ENCODE measurements at places on chromosomes 2 and 18.

DNA sequence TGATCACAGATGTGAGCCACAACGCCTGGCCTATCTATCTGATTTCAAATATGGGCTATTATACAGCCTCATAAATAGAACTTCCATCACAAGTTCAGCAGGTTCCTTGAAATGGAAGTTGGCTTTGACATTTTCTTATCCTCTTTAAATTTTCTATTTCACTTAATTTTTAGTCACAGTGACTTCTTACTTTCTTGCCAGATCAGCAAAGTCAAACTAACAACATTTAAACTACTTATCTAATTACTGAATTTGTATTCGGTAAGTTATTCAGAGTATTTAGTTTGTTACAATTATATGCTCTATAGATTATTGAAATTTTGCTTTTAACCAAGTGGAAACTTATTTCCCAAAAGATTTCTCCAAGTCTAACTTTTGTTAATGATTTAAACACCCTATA lies 108.2 kb downstream of the BAZ2B start:
- no peak for DNase-seq

DNA sequence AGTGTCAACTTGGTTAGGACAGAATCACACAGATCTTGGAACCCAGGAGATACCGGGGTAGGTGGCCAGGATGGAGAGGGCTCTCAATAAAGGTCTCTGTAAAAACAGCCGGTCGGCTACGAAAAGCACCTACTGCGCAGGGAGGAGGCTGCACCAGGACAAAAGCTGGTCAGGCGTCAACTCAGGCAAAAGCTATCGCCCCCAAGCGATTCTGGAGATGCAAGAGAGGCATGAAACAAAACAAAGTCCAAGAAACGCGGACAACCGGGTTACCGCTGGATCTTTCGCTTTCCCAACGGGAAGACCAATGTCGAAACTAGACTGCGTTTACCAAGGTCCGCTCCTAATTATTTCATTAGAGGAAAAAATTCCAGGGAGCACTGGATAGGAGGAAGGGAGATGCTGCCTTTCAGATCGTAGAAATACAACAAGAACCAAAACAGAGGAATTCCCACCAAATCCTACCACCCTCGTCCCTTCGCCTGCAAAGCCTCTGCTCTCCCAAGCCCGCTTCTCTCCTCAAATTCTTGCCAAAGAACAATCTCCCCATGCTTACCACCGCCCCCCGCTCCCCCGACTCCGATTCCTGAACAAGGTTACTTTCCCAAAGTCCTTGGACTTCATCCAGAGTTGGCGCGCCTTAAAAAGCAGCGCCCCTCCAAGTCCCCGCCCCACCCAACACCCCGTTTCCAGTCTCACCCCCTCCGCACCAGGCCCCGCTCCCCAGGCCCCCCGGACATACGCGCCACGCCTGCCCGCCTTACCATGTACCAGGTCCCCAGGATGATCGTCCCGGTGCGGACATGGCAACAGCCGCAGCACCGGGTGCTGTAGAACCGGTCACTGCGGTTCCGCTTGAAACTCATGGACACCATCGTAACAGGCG lies 539 bp downstream of the LAPTM4A start:
- no peak for DNase-seq

DNA sequence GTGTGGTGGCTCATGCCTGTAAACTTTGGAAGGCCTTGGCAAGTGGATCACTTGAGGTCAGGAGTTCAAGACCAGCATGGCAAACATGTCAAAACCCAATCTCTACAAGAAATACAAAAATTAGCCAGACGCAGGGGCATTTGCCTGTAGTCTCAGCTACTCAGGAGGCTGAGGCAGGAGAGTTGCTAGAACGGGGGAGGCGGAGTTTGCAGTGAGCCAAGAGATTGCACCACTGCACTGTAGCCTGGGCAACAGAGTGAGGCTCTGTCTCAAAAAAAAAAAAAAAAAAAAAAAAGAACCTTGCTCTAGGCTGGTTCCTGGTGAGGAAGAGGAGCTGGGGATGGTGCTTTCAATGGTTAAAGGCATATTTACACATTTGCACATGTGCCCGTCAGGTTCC lies 129.4 kb downstream of the LYPD6B start:
- DNase-seq = no peak

GRCh38 chr2:183564726-183565125 lies 440.5 kb downstream of the NUP35 start:
- DNase-seq = no peak

- no peak for DNase-seq
Observed at GRCh38 chr2:169091761-169092519, 22.6 kb downstream of the DHRS9 start.

- DNase-seq = no peak
Observed at GRCh38 chr2:226366920-226367319, 432.7 kb downstream of the IRS1 start.

DNA sequence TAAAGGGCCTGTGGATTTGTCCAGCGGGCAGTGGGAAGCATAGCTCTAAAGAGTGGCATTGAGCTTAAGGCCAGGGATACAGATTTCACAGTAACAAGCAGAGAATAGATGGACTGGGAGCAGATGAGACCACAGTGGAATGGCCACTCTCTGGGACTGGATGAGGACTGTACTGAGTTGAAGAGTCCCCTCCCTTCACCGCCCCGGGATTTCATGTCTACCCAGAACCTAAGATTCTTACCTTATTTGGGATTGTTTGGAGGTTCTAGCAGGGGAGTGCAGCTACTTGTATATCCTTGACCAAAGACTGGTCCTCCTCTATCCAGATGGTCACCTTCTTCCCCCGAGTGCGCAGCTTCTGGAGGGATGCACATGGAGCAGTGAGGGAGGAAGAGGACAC lies 28.0 kb upstream of the EFEMP1 start:
- no peak for DNase-seq

DNA sequence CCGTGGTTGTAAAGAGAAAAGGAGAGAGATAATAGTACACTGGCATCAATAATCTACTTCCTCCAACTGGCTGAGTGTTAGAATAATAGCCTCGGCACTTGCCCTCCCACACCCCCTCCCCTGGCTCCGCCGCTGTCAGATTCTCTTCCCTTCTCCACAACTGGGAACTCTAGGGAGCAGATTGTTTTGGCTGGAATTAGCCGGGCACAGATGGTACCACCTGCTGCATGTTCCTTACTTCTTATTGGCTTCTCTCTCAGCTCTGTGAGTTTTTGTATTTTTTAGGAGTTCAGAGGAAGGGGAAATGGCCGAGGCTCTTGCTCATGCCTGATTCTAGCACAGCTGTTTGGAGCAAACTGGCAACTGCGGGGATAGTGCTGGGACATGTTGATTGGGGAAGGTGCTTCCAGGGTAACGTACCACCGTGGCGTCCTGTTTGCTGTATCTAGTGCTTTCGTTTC lies 140.0 kb downstream of the ZEB2 start:
- no peak for DNase-seq

DNA sequence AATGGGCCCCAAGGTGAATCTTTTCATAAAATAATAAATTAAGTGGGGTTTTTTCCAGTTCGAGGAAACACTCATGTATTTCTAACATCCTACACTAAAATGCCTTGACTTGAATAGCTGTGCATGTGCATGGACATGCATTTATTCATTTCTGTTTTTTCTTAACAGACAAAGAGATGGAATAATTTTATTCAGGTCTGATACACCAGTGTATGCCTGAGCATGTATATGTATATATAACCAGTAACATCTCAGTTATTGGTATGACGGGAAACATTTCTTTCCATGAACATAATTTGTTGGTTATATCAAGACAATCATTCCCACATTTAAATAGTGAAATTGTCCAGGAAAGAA lies 468.7 kb upstream of the TNP1 start:
- DNase-seq = no peak

GRCh38 chr2:74694281-74694680 lies 40.2 kb downstream of the SEMA4F start:
- DNase-seq = no peak

- peak; percentile 62 for DNase-seq
Observed at GRCh38 chr2:152098496-152099366, at the start of gene CACNB4. Gene CACNB4, minus strand, starts transcription at chr2:152099044.

DNA sequence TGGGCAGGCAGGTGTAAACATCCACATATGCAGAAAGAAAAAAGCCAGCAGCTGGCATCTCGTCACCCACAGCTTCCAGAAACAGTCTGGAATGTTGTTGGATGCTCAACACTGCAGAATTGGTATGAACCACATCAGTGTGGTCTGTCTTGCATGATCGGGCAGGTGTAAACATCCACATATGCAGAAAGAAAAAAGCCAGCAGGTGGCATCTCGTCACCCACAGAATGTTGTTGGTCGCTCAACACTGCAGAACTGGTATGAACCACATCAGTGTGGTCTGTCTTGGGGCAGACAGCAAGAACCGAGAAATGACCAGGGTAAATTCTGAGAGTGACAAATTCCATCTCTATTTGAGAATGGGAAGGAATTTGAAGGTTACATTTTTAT lies 39.6 kb downstream of the DOCK10 start:
- DNase-seq = peak; percentile 23

DNA sequence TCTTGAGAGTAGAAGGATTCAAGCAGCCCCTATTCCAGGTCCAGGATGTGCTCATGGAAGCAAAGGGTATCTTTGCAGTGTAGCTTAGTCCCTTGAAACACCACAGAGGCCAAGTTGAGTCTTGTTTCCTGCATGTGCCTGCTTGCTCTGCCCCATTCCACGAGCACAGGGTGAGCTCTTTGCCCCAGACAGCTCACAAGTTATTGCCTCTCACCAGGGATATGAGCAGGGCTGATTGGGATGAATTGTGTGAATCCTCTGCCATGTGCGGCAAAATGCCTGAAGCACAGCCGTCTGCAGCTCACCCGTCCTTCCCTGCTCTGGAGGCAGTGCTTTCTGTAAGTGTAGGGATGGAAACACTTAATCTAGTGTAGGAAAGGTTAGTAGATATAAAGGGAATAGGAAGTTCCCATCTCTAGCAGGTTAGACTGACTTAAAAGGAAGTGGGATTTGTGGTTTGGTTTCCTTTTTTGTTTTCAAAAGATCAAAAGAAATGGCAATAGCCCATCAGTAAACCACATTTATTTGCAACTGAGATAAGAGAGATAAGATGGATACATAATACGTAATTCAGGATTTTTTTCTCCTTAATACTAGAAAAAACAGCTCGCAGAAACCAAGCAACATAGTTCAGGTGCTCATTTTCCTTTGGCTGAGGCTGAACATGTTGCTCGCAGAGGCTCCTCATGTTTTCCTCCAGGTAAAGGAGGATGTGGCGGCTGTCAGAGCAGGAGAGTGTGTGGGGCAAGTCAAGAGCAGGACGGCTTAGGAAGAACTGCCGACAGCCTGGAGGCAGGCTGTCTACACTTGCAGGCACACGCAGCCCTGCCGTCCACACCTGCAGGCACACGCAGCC lies 41.4 kb downstream of the TMEM182 start:
- no peak for DNase-seq

GRCh38 chr2:189210250-189211087 lies 30.9 kb upstream of the COL5A2 start:
- DNase-seq = no peak

GRCh38 chr2:86249579-86250391 lies 50.5 kb downstream of the MRPL35 start:
- peak; percentile 76 for DNase-seq

DNA sequence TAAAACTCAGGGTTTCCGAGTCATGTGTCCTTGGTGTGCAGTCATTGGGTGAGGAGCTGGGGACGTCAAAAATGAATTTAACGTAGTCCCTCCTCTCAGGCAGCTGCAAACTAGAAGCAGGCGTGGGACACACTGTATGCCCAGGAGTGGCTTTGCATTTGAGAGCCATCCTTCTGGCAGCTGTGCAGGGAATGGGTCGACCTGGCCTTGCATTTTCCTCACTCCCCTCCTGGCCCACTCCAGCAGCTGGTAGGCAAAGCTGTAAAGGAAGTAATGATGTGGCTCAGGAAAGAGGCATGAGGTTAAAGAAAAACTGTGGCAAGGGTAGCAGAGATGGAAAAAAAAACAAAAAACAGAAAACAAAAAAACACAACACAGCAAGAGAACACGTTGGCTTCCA lies 46.5 kb downstream of the RNF144A start:
- DNase-seq = no peak

DNA sequence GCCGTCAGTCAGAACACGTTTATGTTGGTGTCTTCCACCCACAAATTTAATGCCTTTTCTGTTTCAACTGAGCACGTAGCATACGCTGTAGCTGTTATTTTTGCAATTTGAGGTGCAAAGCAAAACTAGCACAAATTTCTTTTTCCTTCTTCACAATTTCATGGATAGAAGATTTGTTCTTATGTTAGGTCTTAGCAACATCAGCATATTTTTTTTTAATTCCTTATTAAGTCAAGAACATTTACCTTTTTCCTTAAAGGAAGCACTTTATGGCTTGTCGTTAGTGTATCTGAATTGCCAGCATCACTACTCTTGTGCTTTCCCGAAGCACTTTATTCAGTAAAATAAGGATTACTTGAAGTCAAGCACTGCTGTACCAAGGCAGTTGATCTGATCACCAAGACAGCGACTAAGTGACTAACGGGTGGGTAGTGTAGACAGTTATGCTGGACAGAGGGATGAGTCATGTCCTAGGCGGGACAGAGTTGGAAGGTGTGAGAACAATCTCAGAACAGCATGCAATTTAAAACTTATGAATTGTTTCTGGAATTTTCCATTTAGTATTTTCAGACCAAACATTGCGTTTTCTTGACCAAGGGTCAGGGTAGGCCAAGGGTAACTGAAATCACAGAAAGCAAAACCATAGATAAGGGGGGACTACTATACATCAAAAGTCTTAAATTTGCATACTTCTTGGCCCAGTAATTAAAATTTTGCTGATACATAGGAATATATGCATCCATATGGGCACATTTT lies 13.3 kb downstream of the BABAM2 start:
- no peak for DNase-seq

GRCh38 chr2:82837588-82838304 lies 1621.3 kb downstream of the SUCLG1 start:
- no peak for DNase-seq

- DNase-seq = no peak
Observed at GRCh38 chr2:129730979-129731378, 248.5 kb upstream of the RAB6C start.

DNA sequence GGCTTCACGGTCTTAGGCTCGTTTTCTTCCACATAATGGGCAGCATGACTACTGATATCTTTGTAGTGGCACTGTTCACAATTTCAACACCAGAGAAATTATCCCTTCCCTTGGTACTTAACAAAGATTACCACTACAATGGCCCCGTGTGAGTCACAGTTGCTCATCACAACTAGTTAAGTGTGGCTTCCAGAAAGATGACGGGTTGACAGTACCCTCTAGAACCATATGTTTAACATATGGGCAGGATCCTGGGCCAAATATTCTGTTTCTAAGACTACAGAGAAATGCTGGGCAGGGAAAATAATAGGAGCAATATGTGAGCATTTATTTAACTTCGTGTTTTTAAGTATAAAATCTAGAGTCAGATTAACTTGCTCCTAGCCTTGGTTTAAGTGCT lies 780.1 kb upstream of the LINC00305 start:
- DNase-seq = no peak

All from GM06990 (cell line).